ENCODE measurements at places on chromosomes 4 and X.

DNA sequence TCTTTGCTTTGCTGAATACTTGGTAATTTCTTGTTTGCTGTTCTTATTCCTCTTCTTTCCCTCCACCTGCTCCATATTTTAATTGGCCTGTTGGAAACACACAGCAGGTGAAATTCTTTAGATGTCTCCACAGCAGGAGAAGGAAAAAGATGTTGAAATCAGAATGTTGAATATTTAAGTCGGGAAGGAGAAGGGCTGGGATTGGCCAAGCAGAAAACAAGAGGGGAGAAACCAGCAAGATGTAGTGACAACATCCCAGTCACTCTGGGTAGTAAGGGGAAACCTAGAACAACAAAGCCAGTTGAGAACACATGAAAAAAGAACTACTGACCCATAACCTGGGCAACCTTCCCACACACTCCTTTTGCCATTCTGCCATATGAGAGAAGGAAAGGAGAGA, 37.3 kb upstream of the STAG2 start:
- no peak for DNase-seq

DNA sequence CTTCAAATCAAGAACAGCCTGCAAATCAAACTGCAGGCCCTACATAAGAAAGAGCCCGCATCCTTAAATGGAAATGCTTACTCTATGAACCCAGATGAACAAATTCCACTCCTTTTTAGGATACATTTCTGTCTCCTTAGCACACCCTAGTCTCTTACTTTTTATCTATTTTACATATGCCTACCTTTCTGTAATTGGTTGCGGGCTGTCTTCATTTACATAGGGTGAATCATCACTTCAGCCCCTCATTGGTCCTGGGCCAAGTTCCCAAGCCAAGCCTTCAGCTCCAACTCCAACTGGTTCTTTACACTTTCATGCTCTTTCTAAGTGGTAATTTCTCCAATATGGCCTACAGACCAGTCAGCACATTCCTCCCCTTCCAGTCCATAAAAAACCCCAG, 219.3 kb downstream of the TRAM1L1 start:
- no peak for DNase-seq

DNA sequence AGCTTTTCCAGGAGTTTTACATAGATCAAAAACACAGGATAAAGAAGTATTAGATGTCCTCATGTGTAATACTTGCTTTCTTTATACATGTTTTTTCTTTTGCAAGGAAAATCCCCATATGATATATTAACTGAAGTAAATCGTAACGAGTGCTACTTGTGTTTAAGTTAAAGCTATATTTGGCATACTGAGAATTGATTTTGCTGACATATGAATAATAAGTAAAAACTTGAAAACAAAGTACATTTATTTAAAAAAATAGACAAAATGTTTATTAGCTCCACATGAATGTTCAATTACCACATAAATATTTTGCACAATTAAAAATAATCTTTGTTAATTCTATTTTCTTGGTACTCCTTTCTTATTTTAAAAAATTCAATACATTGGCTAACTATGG, 884.7 kb downstream of the FSTL5 start:
- DNase-seq = no peak

DNA sequence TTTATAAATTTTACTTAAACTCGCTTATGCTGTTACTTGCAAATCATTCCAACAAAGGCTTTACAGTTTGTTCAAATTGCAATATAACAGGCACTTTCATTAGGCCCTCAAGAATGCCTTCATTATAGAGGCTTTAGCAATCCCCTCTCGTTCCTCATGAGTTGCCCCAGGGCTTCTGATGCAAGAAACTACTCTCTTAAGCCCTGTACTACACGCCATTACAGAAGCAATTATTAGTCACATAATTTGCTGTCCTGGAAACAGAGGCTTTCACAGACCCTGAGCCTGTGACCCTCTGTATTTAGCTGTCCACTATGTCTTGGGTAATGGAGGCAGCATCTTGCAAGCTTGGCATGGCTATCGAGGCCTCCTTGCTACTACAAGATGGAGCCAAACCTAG, 965.9 kb upstream of the DIAPH2 start:
- DNase-seq = no peak

DNA sequence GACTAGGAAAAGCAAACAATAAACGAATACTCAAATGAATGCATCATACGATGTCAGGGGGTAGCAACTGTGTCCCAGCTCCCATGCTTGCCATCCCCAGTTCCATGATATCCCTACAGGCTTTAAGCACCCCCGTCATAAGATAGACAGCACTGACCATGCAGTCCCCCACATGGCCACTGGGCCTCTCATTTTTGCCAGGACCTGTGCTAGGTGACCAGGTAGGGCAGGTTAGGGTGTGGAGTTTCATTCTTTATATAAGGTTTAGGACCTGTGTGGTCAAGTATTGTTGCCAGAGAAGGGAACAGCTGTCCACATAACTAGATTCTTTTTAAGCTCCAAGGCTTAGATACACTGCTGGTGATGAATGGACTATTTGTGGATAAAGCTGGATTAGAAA, 9.7 kb downstream of the PPEF2 start:
- DNase-seq = no peak

- no peak for DNase-seq
Measured at GRCh38 chrX:139483699-139484098, 46.8 kb upstream of the F9 start.

DNA sequence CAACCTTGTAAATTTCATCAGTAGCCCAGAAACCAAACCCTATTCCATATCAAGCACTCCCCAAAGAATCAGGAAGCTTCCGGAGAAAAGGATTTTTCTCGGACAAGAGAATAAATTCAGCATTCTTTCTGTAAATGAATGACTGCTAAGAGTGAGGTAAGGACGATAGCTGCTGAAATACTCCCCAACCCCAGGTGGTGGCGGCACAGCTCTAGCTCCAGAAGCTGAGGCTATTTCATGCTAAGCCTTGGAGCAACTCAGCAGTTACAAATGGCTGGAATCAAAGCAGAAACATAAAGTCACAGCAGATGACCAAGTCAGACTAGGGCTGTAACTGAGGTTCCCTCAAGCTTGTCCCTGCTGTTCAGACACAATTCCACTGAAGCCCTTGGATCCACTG, 13.9 kb upstream of the PCDH19 start:
- DNase-seq = no peak

- no peak for DNase-seq
Measured at GRCh38 chr4:183329954-183330742, 7.9 kb upstream of the CLDN24 start.

GRCh38 chr4:128787509-128788311, 21.8 kb upstream of the JADE1 start:
- no peak for DNase-seq

- no peak for DNase-seq
Measured at GRCh38 chr4:22901631-22902030, 208.9 kb downstream of the GBA3 start.

DNA sequence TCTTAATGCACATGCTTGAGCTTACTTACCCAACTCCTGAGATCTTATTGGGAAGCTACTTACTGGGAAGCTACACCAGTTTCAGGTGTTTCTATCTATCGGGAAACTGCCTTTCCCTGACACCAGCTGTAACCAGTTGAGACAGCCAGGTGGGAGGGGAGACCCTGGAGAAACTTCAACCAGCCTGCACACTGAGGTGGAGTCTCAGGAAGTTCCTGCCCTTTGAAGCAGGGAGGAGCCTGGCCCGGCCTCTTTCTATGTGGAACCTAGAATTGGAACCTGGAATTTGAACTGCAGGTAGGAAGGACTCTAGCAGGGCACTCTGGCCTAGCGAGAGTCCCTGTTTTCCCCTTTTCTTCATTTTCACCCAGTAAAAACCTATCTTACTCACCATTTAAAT, 425.8 kb upstream of the PABPC4L start:
- DNase-seq = no peak

GRCh38 chr4:125784741-125785140, 470.0 kb downstream of the FAT4 start:
- no peak for DNase-seq

DNA sequence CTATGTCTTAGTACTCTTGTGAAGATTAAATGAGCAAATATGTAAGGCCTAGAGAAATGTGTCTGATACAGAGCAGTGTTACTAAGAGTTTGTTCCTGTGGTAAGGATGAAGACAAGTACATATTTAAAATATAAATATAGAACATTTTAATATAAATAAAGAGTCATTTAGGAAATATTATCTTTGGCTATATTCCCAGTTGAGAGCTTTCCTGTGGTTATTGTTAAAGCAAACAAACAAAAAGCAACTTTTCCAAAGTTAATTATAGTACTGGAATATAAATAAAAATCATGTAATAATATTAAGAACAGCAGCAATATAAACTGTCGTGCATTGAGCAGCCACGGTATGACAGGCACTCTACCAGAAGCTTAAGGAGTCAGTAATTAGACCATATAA, 472.5 kb downstream of the INPP4B start:
- DNase-seq = no peak

GRCh38 chr4:52822583-52822971, 39.5 kb upstream of the RASL11B start:
- no peak for DNase-seq

GRCh38 chr4:42344749-42345148, 52.5 kb upstream of the SHISA3 start:
- no peak for DNase-seq

GRCh38 chr4:15953625-15954024, 9.3 kb downstream of the FGFBP2 start:
- no peak for DNase-seq

- DNase-seq = no peak
Measured at GRCh38 chrX:68939868-68940267, 111.0 kb downstream of the EFNB1 start.

- no peak for DNase-seq
Measured at GRCh38 chr4:6009452-6009851, 8.8 kb downstream of the C4orf50 start.

GRCh38 chrX:69179380-69179911, 14.2 kb upstream of the PJA1 start:
- no peak for DNase-seq

DNA sequence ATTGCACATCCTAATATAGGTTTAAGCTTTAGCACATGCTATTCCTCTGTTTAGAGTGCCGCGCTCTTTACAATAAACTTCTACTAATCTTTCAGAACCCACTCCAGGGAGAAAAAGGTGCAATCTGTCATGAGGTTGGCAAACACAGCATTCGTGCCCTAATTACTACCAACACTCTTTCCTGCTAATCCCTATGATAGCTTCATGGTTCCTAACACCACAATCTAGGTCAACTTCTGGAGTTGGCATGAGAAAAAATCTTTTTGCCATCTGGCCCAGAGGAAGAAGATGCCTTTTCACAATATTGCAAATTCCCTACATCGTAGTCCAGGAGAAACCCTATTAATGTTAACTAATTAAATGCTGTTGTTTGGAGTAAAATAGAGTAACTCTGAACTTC, 39.6 kb downstream of the TMA16 start:
- no peak for DNase-seq

- DNase-seq = peak; percentile 17
Measured at GRCh38 chr4:76208005-76208765, 5.4 kb downstream of the SCARB2 start.

DNA sequence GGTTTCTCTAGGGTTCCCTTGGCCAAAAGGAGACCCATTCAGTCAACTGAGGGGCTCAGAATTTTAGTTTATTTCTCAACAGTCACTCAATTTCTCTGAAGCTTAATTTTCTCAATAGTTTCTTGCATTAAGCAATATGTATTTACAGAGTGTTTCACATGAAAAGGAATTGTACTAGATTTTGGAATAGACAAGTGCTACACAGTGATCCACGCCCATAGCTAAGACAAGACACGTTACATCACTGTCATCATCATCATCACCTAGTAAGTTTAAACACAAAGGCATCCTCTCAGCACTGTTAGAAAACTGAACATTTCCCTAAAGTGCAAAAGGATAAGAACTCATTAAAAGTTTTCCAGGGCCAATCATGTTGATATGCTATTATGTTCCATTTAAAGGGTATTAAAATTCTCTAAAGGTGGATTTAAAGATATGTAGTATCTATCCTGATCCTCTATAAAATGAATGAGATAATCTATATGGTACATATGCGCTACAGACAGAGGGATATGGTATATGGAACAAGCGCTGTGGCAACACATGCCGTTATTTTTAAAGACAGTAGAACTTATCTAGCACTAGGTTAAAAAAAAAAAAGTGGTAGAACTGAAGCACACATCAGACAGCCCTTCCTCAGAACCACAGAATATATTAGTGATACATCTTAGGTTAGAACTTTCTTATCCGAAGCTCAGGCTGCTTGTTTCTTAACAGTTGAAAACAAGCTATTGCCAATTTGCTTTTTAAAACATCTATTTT, 12.1 kb downstream of the PPA2 start:
- DNase-seq = no peak

GRCh38 chr4:70637239-70637913, 8.8 kb downstream of the ENAM start:
- DNase-seq = no peak

DNA sequence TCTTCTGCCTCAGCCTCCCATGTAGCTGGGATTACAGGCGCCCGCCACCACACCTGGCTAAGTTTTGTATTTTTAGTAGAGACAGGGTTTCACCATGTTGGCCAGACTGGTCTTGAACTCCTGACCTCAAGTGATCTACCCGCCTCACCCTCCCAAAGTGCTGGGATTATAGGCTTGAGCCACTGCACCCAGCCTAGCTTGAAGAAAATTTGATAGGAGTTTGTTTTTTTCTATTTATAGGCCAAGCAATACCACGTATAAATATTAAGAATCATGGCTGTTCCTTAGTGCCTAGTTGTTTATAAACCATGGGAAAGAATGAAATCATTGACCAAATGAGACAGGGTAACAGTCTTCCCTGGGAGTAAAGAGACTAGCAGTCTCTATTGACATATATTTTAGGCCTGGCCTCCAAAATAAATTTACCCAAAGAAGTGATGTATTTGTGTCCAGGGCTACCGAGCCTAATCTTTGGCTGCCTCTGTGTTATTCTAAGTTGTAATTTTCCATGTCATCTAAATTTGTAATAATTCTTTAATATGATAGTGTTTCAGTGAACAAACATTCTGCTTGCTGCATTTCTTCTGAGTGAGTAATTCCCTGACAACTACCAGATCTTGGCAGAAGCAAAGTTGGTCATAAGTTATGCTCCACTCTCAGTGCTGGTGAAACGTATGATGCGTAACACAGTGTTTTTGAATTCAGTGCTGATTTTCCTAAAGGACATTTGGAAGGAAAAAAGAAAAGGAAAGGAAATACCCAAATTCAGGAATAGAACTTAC, 10.3 kb downstream of the PKD2 start:
- DNase-seq = no peak

GRCh38 chr4:180028682-180029081, 2214.5 kb upstream of the TENM3 start:
- DNase-seq = no peak

DNA sequence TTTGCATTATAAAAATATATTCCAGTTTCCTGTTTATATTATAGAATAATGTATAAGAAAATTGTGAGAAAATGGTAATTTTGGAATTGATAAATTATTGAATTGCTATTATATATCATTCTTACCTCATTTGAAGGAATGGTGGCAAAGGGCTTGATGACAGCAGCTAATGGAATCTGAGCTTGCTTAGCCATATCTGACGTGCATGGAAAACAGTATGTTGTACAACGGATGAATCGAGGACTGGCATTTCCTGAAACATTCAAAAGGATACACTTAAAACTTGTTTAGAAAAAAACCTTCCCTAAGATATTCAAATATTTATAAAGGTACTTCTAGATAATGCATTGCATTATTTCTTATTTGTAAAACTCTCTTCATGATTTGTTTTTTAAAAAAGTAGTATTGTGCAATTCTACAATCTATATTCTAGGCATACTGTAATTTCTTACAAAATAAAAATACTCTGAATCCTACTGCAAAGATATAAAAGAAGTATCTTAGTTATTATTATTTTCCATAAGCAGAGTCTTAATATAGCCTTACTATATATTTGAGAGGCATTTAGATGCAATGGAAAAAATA, 38.3 kb downstream of the SEC24D start:
- DNase-seq = no peak
